ENCODE measurements at places on chromosomes 3 and 15.
A peak's percentile ranks its signal among the peaks of the same experiment; 100 is the strongest.

GRCh38 chr3:147162743-147163142 is 243.6 kb downstream of the ZIC4 start:
- no peak for DNase-seq

DNA sequence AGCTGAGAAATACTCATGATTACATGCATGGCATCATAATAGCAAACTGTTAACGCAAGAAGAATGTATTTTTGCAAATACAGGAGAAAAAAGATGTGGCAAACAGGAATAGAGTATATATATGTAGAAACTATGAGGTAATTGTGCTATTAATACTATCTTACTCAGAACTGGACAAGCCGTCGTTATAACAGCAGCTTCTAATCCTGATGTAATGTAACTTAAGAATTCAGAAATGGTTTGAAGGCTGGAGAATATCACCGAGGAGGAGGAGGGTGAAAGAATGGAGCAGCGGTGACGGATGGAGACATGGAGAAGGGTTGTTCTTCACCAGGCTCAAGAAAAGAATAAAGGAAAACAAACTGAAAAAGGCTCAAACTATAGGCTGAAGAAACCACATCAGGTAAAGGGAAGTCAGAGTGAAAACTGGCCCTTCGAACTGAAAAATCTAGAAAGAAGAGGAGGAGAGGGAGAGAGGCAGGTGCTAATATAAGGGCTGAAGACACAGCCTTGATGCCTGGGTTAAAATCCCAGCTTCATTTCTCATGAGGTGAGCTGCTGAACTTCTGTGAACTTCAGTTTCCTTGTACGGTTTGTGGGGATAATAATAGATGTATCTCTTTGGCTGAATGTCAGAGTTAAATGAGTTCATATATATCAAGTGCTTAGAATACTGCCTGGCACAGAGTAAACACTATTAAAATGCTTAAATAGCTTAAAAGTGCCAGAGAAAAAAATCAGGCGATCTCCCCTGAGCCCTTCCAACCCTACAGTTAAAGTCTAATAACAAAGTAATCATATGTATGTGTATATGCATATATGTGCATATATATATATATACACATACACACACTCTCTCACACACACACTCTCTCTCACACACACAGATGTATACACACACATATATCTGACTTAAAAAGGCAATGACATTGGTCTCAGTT is 43.9 kb downstream of the GOLIM4 start:
- no peak for DNase-seq

- no peak for DNase-seq
Observed at GRCh38 chr15:74884428-74885223, 5.2 kb upstream of the MPI start.

- DNase-seq, result no peak
Observed at GRCh38 chr15:76863123-76863522, 42.0 kb downstream of the SCAPER start.

GRCh38 chr3:141407047-141407446 is 38.7 kb downstream of the ZBTB38 start:
- no peak for DNase-seq

DNA sequence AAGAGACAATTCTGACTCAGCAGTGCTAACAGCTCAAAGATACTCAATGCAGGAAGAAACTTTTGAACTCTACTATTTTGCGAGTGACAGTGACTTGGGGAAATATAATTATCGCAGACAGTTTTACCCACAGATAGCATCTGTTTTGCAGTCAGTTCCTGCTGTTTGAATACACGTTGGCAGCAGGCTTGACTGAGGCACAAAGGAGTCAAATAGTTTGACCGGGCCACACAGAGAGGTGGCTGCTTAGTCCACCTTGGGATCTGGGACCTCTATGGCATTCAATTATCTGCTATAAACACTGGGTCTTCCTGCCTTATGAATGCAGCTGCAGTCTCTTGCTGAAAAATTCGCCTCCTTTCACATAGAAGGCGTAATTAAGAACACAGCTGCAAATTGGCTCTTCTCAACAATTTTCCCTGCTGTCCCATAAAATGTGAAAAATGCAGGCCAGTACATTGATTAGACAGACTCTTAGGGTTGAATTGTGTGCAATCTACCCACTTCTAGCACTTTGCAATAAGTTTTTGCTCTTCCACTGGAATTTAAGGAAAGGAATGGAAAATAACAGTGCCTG is 56.5 kb downstream of the OTOL1 start:
- DNase-seq, result no peak

GRCh38 chr3:18660059-18660458 is 234.9 kb upstream of the SATB1 start:
- no peak for DNase-seq

- no peak for DNase-seq
Observed at GRCh38 chr3:62097121-62097520, 276.2 kb downstream of the FEZF2 start.

GRCh38 chr3:38255627-38256026 is 10.0 kb upstream of the SLC22A13 start:
- DNase-seq, result no peak

DNA sequence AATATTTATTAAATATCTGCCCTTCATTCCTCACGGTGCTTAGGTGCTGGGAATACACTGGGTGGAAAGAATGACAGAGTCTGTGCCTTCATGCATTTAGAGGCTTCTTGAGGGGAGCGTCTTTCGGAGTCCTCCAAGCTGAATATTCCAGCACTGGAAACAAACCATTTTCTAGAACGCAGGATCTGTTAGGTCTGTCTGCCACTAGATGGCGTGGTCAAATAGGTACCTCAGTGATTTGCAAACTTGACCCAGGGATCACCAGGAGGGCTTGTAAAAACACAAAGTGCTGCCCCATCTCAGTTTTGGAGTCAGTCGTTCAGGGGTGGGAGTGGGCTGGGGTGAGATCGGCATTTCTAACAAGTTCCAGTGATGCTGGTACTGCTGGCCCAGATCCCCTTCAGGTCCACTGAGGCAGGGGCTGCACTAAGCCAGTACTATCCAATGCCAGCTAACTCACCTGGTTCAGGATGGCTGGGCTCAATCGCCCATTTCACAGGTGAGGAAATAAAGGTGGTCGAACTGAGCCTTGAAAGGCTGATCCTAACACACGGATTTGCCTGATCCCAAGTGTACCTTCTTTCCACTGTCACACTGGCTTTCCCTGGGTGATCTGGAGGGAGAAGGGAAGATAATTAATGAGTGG is 14.8 kb downstream of the ARNT2 start:
- DNase-seq, result no peak

- DNase-seq, result no peak
Observed at GRCh38 chr15:71735385-71735757, 75.0 kb upstream of the NR2E3 start.

DNA sequence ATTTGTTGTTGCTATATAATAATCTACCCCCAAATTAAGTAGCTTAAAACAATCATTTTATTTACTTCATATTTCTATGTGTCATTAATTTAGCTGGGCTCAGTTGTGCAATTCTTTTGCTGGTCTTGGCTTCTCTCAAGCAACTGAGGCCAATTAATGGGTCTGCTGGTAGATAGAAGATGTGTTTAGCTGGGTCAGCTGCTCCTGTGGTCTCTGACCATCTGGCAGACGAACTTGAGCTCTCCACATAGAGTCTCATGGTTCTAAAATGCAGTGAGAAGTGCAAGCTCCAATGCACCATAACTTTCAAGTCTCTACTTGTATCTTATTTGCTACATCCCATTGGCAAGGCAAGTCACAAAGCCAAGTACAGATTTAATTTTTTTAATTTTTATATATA is 515.6 kb downstream of the ZIC1 start:
- DNase-seq, result no peak

DNA sequence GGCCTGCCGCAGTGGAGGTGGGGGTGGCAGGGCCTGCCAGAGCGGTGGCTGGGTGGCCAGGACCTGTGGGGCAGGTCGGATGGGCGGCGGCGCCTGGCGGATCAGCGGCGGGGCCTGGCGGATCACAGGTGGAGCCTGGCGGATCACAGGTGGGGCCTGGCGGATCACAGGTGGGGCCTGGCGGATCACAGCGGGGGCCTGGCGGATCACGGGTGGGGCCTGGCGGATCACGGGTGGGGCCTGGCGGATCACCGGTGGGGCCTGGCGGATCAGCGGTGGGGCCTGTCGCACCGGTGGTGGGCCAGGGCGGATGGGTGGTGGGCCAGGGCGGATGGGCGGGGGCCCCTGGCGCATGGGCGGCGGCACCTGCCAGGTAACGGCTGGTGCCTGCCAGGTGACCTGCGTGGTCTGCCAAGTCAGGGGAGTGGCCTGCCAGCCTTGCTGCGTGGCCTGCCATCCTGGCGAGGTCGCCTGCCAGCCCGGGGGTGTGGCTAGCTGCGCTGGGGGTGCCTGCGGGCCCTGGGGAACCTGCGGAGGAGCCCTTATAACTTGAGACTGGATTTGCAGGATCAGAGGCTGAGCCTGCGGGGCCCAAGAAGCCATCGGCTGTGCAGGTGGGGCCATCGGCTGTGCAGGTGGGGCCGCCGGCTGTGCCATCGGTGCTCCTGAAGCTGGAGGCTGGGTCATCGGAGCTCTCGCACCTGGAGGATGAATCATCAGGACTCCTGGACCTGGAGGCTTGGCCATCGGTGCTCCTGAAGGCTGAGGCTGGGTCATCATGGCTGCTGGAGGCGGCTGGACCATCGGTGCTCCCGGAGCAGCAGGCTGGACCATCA is 1.3 kb downstream of the MAGEL2 start:
- DNase-seq, result no peak

GRCh38 chr3:112814266-112814665 is 32.4 kb downstream of the CD200R1L start:
- peak; percentile 27 for DNase-seq

GRCh38 chr15:97875025-97875512 is 85.4 kb upstream of the ARRDC4 start:
- DNase-seq, result no peak

DNA sequence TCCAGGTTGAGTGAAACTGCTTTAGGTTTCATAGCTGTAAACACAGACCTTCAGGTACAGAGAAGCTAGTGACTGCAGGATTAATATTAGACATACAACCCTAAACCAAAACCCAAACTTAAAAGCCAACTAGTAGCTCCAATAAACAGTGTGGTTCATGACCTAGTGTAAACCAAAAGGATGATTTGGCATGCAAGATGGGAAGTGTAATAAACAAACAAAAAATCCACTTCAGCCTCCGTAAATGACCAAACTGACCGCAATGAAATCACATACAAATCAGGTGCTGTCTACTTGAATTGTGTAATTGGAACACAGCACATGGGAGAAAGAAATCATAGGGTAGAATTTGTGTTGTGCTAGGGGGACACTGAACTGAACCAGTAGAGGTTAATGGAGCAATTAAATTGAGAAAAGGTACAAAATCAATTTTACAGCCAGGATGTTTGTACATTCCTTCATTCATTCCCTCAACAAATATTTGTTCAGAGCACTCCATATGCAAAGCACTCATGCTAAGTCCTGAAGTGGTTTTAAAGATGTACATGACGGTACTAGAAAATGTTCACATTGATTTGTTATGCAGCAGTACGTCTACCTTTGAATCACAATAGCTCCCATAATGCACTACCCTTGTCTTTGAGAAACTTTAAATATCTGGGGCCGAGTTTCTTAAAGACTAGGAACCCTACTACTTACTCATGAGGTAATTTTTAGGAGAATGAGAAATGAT is 21.4 kb upstream of the CHST2 start:
- peak; percentile 39 for DNase-seq

GRCh38 chr3:59380146-59380545 is 330.3 kb upstream of the CFAP20DC start:
- no peak for DNase-seq

DNA sequence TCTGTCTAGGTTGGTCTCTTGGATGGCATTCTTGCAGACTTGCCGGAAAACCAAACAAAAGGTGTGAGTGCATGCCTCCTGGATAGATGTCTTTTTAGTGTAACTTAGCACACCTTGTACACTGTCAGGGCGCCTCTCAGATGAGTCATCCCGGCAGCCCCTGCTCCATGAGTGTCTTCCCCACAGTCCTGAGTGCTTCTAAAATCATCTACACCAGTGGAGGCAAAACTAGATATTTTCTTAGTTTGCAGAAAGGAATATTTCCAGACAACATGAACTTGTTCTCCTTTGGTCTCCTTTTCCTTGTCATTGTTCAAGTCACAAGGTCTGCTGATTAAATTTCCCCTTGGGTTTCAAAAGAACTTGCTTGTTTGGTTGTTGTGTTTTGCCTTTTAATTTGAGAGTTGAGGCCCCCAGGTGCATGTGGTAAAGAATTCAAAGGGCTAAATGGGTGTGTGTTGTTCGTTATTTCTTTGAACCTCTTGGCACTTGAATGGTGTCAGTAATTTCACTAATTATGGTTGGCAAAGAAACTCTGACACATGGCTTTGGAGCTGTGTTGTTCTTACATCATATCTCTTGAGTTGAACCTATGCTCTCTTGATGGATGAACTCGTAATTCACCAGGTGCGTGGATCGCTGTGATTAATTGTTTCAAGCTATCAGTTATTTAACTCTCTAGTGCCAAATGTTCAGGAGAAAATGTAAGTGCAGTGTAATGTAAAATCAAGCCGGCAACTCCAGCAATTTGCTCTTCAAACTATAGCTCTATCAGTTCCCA is 98.2 kb downstream of the IGF1R start:
- no peak for DNase-seq

- DNase-seq, result no peak
Observed at GRCh38 chr3:155978324-155978723, 107.9 kb downstream of the GMPS start.

- no peak for DNase-seq
Observed at GRCh38 chr15:40407330-40407990, 1.9 kb downstream of the IVD start.

DNA sequence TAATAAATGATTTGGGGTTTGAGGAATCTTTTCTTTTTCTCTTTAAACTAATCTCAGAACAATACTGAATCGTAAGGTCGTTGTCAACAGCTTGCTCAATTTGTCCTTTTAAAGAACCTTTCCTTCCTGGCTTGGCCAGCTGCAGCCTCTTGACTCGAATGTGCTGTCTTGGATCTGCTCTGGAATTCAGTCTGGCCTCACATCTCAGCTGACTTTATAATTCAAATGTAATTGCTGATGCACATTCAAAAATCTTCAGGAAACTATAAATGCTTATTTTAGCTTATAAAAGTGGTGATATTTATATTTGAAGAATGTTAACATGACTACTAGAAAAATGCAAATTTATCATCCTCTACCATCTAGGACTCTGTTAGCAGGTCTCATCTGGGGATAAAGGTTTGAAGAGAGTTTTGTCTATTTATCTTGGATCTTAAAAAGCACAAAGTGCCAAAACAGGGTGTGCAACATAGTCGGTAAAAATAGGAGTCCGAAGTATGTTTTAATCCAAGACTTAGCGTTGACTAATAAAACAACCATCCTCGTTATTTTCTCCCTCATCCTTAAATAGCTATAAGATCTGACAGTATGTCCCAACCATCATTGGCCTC is 1035.2 kb downstream of the MCTP2 start:
- DNase-seq, result no peak
